ENCODE measurements at places on chromosomes 6 and 20. TPM values are rescaled to one million over a fixed set of nuclear protein-coding genes. Genes with fewer than 3 reads are reported as not detected.

DNA sequence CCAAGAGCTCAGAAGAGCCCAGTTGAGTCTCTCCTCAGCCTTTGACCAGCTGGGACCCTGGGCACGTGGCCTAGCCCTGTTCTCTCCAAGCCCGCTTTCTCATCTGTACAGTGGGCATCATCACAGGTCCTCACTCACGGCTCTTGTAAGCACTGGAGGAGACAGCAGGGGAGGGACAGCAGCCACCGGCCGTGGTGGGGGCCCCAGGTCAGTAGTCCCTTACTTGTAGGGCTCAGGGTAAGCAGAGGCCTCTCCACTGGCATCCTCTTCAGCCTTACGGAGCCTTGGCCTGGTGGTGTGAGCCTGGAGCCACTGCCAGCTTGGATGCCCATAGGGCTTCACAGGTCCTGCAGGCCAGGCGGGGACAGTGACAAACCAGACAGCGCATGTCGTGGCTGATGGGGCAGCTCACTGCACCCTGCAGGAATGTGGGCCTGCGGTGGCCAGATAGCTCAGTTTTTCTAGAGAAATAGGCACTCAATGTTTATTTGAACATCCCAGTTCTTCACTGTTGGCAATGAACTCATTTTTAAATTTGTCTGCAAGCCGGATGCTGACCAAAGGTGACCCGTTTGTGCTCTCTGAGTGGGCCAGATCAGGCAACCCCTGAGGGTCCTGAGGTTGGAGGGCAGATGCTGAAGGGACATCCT lies 65.1 kb downstream of the ADNP start:
- no peak for DNase-seq

The KCNK16 gene
- not detected for total RNA-seq

The SLC4A11 gene
- 1.6 TPM for total RNA-seq

DNA sequence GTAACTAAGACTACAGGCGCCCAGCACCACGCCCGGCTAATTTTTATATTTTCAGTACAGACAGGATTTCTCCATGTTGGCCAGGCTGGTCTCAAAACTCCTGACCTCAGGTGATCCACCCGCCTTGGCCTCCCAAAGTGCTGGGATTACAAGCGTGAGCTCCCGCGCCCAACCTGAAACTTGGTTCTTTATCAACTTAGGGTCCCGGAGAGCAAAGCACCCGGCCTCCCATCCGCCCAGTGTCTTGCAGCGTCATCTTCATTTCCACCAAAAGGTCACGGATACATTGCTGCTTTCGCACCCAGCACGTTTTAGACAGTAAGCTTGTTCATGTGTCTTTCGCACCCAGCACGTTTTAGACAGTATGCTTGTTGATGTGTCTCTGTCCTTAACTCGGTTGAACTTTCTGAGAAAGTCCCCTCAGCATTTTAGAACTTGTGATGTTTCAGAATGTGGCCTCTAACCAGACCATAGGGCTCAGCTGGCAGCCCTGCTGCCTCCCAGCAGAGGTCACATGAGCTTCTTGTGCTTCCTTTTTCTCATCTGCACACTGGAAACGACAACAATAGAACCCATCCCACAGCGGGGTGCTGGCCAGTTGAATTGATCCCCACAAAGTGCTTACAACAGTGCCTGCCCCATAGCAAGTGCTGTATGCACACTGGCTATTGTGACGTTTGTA lies 48.8 kb downstream of the PRR18 start:
- DNase-seq: no peak

The SLC22A7 gene
- not detected for total RNA-seq

The FAM83C gene
- not detected for total RNA-seq

The TCEA2 gene
- total RNA-seq: 20.7 TPM

GRCh38 chr6:21738180-21739094 lies 144.9 kb downstream of the SOX4 start:
- peak; percentile 46 for DNase-seq

The METTL24 gene
- total RNA-seq: not detected

The SGK2 gene
- 0.64 TPM for total RNA-seq

DNA sequence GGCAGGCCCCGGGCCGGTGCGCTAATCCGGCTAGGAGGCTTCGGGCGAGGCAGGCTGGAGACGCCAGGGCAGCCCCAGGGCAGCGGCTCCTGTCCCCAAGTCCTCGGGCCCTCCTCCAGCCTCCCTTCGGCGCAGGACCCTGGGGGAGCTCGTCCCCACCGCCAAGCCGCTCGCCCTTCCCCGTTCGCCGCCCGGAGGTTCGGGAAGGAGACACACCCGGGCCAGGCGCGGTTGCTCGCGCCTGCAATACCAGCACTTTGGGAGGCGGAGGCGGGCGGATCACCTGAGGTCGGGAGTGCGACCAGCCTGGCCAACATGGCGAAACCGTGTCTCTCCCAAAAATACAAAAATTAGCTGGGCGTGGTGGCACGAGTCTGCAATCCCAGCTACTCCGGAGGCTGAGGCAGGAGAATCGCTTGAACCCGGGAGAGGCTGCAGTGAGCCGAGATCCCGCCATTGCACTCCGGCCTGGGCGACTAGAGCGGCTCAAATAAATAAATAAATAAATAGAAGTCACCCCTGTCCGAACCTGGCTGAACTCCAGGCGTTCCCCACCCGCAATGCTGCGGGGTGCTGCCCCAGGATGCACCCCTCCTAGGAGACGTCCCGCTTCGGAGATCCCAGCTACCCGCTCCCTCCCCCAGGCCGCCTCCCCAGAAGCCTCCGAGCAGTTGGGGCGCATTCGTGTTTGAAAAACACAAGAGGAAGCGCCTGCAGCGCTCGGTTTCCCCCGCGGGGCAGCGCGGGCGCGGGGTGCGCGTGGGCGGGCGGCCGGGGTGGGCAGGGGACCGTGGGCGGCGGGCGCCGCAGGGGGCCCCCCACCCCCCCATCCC lies 27.5 kb downstream of the SERPINB9 start:
- DNase-seq: no peak

The PRKN gene
- 4.2 TPM for total RNA-seq

The C20orf202 gene
- not detected for total RNA-seq

GRCh38 chr6:124066946-124067552 lies 263.4 kb downstream of the NKAIN2 start:
- DNase-seq: no peak

The TRMT6 gene
- total RNA-seq: 6.8 TPM

DNA sequence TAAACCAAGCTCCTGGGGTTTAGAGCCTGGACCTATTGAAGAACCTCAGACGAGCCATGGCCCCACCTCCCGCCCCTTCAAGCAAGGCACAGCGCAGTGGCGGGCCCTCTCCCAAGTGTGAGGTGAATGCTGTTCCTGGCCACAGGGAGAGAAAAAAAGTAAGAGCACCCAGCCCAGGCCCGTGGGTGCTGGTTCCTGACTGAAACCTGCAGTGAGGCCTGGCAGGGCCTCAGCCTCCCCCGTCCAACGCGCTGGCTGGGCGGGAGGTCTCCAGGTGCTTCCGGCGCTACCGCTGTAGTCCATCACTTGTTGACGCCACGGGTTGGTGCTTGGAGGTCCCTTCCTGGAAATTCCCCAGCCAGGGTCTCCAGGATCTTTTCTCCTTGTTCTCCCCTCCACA lies 5.5 kb upstream of the FAM83C start:
- DNase-seq: no peak

The FERMT1 gene
- total RNA-seq: 4.3 TPM

DNA sequence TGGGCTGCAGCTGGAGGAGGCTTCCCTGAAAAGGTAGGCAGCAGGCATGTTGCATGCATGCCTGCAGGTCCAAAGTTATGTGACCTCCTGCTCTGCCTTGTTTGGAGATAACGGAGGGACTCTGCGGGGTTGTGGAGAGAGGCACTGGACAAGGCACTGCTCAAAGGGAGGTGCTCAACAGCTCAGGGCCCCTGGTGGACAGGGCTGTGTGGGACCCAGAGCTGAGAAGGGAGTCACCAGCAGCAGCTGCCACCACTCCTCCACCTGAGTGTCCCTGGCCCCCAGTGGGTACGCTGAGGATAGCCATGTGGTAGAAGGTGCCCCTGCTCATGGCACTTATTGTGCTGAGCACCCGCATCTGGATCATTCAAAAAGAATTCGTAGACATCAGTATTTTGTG lies 15.5 kb upstream of the CST8 start:
- DNase-seq: no peak

- no peak for DNase-seq
Measured at GRCh38 chr6:35058865-35059522, 82.1 kb downstream of the TCP11 start.

The HTR1E gene
- not detected for total RNA-seq

- DNase-seq: no peak
Measured at GRCh38 chr6:30042476-30042875, 18.6 kb upstream of the POLR1H start.

- peak; percentile 17 for DNase-seq
Measured at GRCh38 chr20:46215913-46216707, 92.2 kb downstream of the CDH22 start.

The SIRPB2 gene
- not detected for total RNA-seq

The FAM162B gene
- total RNA-seq: 3.9 TPM

GRCh38 chr20:60627751-60628565 lies 624.1 kb upstream of the CDH4 start:
- DNase-seq: no peak

DNA sequence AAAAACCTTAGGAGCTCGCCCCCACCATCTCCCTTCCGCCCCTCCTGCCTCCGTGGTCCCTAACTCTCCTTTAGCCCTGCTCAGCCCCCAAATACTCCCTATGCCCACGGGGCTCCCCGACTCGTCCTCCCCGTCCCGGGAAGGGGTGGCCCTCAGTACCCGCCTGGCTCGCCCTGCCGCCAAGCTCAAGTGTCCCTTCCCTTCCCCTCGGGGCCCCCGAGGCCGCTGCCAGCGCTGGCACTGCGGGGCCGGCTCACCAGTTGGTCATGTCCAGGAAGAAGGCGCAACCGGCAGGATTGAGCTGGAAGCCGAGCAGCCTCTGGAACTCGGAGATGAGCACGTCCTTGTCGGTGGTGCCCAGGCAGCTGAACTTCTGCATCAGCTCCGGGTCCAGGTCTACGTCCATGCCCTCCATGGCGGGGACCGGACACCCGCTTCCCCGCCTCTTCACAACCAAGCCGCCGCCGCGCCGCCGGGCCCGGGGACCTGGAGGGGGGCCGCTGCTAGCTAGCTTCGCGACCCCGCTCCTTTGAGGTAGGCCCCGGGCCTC lies 303 bp downstream of the ILRUN start:
- DNase-seq: peak; percentile 47

DNA sequence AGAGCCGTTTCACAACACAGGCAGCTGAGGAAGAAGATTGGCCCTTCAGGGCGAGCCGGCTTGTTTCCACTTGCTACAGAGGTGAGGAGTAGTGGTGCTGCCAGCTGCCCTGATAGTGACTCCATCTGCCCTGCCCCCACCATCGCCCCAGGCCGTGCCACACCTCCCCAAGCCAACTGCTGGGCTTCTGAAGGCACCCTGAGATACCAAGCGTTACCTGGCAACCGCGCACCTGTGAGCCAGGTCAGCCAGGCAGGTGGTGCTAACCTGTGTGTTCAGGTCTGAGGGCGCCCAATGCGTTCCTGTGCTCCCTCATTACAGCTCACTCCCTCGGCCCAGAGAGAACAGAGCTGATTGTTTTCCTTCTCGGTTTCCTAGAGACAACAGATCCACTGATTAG lies 299.1 kb upstream of the ID4 start:
- DNase-seq: no peak

- no peak for DNase-seq
Measured at GRCh38 chr20:588476-588875, 21.6 kb downstream of the TCF15 start.

DNA sequence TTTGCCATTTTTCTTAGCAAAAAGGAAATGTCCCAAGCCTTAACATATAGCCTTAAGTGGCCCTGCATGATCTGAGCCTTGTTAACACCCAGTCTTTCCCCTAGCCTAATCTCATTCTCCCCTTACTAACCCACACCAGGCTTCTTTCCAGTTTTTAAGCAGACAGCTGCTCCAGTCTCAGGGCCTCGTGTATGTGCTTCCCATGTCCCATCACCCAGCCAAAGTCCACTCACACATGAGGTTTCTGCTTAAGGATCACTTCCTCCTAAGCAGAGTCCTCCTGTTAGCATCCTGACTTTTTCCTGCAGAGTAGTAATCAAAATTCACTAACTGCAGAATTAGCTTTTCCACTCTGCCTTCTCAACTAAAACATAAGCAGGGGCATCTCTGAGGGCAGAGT lies 96.1 kb downstream of the SMLR1 start:
- no peak for DNase-seq

Data from fibroblast of villous mesenchyme (primary cell).